ENCODE measurements at places on chromosomes 11 and 22. TPM values are rescaled to one million over a fixed set of nuclear protein-coding genes. Genes with fewer than 3 reads are reported as not detected.

GRCh38 chr11:104163100-104164027 is 583 bp downstream of the PDGFD start:
- peak overlapping the region; percentile 2 for H3K27ac ChIP-seq
- peak overlapping the region; percentile 33 for H3K4me3 ChIP-seq
- no peaks in the 10 kb centered on the region for H3K36me3 ChIP-seq
- no peaks in the 10 kb centered on the region for H3K4me1 ChIP-seq

DNA sequence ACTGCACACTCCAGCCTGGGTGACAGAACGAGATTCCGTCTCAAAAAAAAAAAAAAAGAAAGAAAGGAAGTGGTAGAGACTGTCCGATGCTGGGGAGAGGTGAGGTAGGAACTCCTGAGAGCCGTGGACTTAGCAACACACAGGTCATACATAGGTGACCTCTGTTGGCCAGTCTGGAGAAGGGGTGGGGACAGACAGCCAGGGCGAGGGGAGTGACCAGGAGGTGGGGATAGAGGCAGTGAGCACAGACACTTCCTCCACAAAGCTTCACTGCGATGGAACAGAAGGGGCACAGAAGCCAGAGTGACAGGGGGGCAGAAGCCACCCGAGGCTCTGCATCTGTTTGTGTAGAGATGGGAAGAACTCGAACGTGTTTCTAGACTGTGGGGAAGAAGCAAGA is 47.1 kb downstream of the MYH9 start:
- H3K4me3 ChIP-seq, result no peak overlapping the region
- peak overlapping the region; percentile 96 for H3K27ac ChIP-seq
- H3K27me3 ChIP-seq, result no peaks in the 10 kb centered on the region
- DNase-seq, result no peak
- H3K4me1 ChIP-seq, result peaks cover 32% of the 10 kb centered on the region

GRCh38 chr11:2827256-2827655 is 58.3 kb downstream of the CDKN1C start:
- H3K4me1 ChIP-seq, result peaks cover 20% of the 10 kb centered on the region
- no peaks in the 10 kb centered on the region for H3K27me3 ChIP-seq
- no peaks in the 10 kb centered on the region for H3K36me3 ChIP-seq
- no peak overlapping the region for H3K27ac ChIP-seq
- DNase-seq, result no peak

- no peaks in the 10 kb centered on the region for H3K27me3 ChIP-seq
- no peaks in the 10 kb centered on the region for H3K4me1 ChIP-seq
- DNase-seq, result no peak
- no peak overlapping the region for H3K4me3 ChIP-seq
These were observed 35.5 kb upstream of the CWF19L2 start for GRCh38 chr11:107493117-107493516.

DNA sequence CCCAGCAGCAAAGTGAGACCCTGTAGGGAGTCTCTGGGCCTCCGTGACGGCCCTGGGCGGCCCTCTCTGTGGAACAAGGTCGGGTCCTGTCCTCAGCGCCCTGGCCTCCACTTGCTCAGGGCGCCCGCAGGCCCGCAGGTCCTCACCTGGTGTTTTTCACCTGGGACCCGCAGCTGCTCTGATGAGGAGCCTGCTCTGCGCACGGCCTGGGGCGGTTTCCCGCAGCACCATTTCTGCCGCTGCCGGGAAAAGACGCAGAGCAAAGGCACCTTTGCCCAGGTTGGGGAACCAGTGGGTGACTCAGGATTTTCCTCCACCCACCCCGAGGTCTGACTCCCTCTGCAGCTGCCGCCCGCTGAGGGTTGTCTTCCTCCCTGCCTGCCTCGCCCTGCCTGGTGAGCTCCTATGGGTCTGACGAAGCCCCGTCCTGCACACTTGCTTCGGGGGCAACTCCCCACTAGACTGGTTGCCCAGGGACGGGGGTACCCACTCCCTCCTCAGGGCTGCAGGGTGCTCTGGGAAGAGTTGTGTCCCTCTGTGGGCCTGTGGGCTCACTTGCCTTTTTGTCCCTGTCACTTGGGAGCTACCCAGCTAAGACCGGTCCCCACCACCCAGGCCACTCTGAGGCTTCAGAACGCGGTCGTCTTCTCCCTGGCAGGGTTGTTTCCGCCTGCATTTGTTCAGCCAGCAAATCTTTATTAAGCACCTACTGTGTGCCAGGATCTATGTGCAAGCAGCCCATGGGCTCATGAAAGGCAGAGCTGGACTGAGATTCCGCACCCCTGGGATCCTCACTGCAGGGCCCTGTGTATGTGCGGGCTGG is 89.5 kb downstream of the KCNQ1 start:
- H3K27me3 ChIP-seq, result no peaks in the 10 kb centered on the region
- H3K27ac ChIP-seq, result no peak overlapping the region
- H3K36me3 ChIP-seq, result no peaks in the 10 kb centered on the region

DNA sequence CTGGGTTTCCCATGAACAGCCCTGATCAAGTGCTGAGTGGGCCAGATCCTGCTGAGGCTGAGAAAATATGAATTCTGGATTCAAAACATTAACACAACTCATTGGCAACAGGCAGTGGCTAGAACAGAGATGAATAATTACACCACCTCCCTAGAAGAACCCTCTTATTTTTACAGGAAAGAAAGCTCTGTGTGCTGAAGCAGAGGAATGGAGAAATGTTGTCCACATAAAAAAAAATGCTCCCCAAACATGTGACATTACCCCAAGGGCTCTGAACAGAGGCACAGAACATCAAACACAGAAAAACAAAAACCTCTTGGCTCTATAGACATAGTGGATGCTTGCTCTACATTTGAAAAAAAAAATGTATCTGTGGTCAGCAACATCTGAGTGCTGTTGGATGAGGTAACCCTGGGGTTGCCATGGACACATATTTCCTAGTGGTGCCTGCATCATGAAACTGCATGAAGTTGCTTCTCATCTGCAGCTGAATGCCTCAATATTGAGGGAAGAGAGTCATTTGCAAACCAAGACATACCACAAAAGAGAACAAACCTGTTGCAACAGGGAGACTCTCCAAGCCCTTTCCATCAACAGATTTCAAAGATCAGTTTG is 98.8 kb downstream of the SNX19 start:
- no peaks in the 10 kb centered on the region for H3K36me3 ChIP-seq
- H3K27ac ChIP-seq, result no peak overlapping the region
- H3K4me1 ChIP-seq, result no peaks in the 10 kb centered on the region
- DNase-seq, result no peak

GRCh38 chr11:64207256-64208085 is 950 bp downstream of the FERMT3 start:
- H3K4me3 ChIP-seq, result peak overlapping the region; percentile 19
- peaks cover 8% of the 10 kb centered on the region for H3K36me3 ChIP-seq
- H3K4me1 ChIP-seq, result no peaks in the 10 kb centered on the region

DNA sequence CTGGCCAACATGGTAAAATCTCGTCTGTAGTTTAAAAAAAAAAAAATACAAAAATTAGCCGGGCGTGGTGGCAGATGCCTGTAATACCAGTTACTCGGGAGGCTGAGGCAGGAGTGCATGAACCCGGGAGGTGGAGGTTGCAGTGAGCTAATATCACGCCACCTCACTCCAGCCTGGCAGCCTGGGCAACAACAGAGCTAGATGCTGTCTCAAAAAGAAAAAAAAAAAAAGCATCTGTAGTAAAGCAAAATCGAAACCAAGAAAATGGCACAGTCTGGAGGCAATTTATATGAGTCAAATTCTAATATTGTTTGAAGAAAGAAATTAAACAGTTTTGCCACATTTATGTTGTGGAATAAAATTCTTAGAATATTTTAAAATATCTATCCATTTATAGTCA is 365.0 kb upstream of the CHORDC1 start:
- DNase-seq, result no peak
- H3K4me3 ChIP-seq, result no peak overlapping the region
- H3K27ac ChIP-seq, result no peak overlapping the region
- H3K27me3 ChIP-seq, result no peaks in the 10 kb centered on the region

GRCh38 chr11:84922836-84923235 is 704.3 kb downstream of the DLG2 start:
- no peak for DNase-seq
- no peaks in the 10 kb centered on the region for H3K36me3 ChIP-seq
- no peak overlapping the region for H3K27ac ChIP-seq
- H3K27me3 ChIP-seq, result no peaks in the 10 kb centered on the region
- H3K4me3 ChIP-seq, result no peak overlapping the region

DNA sequence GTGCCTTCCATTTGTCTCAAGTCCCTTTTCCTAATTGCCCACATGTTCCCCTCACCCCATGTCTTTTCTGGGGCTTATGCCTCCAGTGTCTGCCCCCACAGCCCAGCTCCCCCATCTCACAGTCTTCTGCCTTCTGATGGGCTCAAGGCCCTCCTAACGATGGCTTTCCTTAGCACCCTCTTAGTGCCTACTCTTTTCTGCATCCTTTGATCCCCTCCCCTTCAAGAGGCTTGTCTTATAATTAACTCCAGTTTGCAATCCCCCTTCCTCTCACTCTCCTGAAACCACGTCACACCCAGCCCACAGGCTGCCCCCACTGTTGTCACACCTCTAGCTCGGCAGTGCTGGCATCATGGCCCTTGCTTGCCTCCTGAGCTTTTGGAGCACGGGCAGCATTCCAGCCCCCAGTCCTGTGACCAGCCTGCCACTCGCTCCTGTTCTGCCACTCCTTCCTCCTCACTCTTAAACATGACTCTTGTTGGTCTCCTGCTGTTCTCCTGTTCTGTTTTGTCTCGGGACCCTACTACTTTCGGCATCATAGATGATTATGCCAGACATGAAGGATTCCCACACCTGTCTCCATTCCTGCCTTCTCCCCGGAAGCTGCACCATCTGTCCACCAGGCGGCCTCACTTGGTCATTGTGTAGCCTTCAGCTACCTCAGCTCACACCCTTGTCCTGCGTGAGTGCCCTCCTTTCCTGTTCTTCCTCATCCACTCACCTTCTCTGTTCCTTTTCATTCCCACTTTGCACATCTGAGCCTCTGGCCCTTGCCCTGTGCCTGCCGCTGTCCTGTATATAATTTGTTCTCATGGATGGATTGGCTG is 26.1 kb downstream of the UBE2L3 start:
- no peak overlapping the region for H3K4me3 ChIP-seq
- peaks cover 15% of the 10 kb centered on the region for H3K4me1 ChIP-seq
- H3K27ac ChIP-seq, result no peak overlapping the region
- DNase-seq, result no peak
- H3K36me3 ChIP-seq, result no peaks in the 10 kb centered on the region

- no peak overlapping the region for H3K27ac ChIP-seq
- H3K27me3 ChIP-seq, result no peaks in the 10 kb centered on the region
- no peak overlapping the region for H3K4me3 ChIP-seq
- H3K4me1 ChIP-seq, result peaks cover 19% of the 10 kb centered on the region
- DNase-seq, result no peak
- no peaks in the 10 kb centered on the region for H3K36me3 ChIP-seq
These were observed 69.1 kb downstream of the LDLRAD3 start for GRCh38 chr11:36012979-36013378.

DNA sequence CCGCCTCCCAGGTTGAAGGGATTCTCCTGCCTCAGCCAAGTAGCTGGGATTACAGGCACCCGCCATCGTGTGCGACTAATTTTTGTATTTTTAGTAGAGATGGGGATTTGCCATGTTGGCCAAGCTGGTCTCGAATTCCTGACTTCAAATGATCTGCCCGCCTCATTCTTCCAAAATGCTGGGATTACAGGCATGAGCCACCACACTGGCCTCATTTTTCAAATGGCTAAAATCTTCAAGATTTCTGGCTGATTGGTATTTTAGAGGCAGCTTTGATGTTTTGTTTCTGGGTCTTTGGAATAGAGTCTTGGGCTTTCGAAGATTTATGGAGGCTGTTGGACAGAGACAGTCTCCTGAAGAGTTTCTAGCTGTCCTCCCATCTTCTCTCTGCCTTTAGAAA is 5.8 kb upstream of the SLC3A2 start:
- no peak for DNase-seq
- H3K4me1 ChIP-seq, result peaks cover 11% of the 10 kb centered on the region
- H3K36me3 ChIP-seq, result no peaks in the 10 kb centered on the region
- H3K27ac ChIP-seq, result no peak overlapping the region
- no peaks in the 10 kb centered on the region for H3K27me3 ChIP-seq

Gene PICALM
- total RNA-seq, result 206 TPM

Gene DDX6
- total RNA-seq, result 122 TPM

Gene TRIM51
- not detected for total RNA-seq

Gene OR10S1
- not detected for total RNA-seq

Gene BLID
- total RNA-seq, result not detected

Gene RNASEH2C
- total RNA-seq, result 78.0 TPM
